PC-9 (cell line): ENCODE measurements at places on chromosomes 2 and 18. TPM values are rescaled to one million over a fixed set of nuclear protein-coding genes. Genes with fewer than 3 reads are reported as not detected.

Gene SERPINB7
- total RNA-seq = 3.0 and 4.2 TPM in 2 replicates

Gene GALR1
- not detected in 2 replicates for total RNA-seq

Gene GALNT13
- 3.6 and 4.0 TPM in 2 replicates for total RNA-seq

Gene IL1B
- total RNA-seq = 1.4 TPM in 2 replicates

Gene LIPG
- total RNA-seq = 22.7 and 30.9 TPM in 2 replicates
